ENCODE measurements at places on chromosomes 1 and 21.

DNA sequence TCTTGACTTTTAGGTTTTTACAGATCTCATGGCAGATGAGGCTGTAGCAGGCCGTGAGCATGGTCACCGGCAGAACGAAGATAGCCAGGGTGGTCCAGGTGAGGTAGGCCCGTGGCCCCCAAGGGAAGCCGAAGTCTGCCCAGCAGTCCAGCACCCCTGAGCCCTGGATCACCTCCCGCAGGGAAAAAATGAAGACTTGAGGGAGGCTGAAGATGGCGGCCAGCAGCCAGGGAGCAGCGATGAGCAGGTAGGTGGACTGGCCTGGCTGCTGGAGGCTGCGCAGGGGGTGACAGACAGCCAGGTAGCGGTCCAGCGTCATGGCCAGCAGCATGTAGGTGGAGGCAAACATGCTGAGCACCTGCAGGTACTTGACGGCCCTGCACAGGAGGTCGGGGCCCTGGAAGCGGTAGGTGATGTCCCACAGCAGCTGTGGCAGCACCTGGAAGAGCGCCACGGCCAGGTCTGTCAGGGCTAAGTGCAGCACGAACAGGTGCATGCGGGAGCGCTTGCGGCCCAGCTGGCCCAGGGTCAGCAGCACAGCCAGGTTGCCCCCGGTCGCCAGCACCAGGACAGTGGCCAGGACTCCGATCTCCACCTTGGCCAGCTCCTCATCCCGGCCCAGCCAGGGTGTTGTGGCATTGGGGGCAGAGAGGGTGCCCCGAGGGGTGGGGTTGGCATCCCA, 856 bp downstream of the AVPR1B start:
- no peak for DNase-seq

- DNase-seq = peak; percentile 77
Observed at GRCh38 chr1:70504176-70504820, 93.2 kb downstream of the CTH start.

DNA sequence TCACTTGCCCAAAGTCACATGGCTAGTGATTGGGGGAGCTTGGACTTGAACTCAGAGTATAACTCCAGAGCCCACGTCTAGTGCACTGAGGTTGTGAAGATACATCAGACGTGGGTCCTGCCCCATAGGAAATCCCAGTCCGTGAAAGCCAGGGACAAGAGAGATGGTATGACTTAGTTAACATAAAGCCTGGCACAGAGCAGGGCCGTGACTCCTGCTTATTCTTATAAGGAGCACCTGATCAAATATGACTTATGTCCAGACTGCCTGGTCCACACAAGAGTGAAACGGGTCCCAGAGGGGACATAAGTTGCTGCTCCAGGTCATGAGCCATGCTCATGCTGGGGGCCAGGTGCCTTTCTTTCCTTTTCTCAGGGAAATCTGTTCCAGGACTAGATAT, 166.3 kb upstream of the USP24 start:
- no peak for DNase-seq

- DNase-seq = no peak
Observed at GRCh38 chr1:47592296-47593012, 154.6 kb downstream of the FOXD2 start.

- DNase-seq = no peak
Observed at GRCh38 chr1:98769162-98769561, 107.6 kb downstream of the SNX7 start.

GRCh38 chr1:158579733-158580132, at the start of gene OR10X1:
Gene OR10X1, minus strand, starts transcription at chr1:158579899. Its CDS starts 0 bp downstream, at chr1:158579899.
- no peak for DNase-seq

DNA sequence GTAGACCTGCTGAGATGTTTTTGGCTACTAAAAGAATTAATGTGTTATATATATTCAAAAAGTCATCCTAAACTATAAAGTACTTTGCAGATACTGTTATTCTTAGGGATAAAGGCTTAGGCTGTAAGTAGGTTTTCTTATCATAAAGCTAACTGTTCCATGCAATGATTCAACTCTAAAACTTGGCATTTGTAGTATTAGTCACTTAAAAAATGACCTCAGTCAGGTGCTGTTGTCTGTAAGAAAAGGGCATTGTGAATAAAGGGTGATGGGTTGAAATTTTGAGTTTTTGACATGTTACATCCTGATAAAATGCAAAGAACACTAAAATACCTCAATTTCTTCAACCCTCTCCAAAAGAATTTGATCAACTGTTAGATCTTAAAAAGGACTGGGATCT, 32.9 kb downstream of the ADCY10 start:
- peak; percentile 71 for DNase-seq

GRCh38 chr1:183630748-183631147, 4.8 kb downstream of the ARPC5 start:
- peak; percentile 80 for DNase-seq

DNA sequence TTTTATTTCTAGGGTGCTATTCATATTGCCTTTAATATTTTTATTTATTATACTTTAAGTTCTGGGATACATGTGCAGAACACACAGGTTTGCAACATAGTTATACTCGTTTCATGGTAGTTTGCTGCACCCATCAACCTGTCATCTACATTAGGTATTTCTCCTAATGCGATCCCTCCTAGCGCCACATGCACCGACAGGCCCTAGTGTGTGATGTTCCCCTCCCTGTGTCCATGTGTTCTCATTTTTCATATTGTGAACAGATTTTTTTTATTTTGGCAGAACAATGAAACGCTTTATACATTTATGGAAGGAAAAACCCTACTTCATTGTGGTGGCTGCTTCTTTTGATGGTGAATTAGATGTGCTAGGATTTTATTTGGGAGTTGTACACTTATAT, 14.4 kb upstream of the USH2A start:
- DNase-seq = no peak

- DNase-seq = no peak
Observed at GRCh38 chr1:150579945-150580642, 684 bp upstream of the MCL1 start.

DNA sequence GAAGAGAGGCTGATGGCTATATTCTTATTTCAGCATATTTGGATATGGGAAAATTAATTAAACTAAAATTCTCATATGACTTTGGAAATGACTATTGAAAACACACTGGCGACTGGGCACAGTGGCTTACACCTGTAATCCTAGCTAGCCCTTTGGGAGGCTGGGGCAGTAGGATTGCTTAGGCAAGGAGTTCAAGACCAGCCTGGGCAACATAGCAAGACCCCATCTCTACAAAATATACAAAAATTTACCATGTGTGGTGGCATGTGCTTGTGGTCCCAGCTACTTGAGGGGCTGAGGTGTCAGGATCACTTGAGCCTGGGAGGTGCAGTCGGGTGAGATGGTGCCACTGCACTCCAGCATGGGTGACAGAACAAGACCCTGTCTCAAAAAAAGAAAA, 26.2 kb downstream of the HS2ST1 start:
- no peak for DNase-seq

DNA sequence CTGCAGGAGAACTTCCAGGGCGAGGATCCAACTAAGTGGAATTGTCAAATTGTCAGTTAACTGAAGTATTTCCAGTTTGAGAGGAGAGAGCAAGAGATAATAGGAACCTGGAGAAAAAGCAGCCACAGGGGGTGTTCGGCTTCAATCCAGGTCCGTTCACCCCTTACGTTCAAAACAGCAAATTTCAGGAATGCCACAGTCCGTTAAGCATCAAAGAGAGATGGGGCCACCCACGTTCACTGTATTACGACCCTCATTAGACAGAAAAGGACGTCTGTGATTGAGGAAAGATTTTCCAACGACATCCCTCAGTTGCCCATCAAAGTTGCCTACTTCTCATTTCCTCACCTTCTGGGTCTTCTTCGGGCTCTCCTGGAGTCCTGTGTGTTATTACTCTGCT, 422.5 kb upstream of the VAMP3 start:
- DNase-seq = no peak

DNA sequence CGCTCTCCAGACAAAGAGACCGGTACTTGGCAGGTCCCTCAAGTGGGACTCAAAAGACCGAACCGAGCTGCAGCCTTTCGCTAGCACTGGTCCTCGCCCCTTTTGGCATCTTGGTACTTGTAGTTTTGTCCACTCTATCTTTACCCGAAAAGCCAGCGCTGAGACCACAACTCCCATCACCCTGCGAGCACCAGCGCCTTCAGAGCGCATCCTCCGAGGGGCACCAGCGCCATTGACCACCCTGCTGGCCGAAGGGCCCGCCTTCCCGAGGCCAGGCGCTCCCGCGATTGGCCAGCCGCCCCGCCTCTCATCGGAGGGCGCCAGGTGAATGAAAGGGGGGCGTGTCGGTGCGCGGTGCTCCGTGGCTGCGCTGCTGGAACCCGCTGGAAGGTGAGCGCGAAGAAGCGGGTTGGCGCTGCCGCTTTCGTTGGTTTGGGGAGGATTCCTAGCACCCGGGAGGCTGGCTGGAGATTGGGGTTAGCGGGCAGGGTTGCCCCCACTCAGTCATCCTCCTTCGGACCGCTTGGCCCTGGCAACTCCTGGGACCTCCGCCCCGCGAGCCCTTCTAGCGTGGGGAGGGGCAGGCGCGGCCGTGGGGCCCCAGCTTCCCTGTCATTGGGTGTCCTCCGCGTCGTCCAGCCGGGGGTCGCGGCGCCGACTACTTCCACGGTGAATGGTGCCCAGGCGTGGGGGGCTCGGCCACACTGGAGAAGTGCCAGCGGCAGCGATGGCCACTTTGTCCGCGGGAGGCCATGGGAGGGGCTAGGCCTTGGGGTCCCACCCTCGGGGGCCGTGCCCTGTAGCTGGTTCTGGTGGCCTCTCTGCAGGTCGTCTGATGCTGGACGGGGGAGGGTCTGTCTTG, at the start of gene ZBTB8B:
ZBTB8B (plus strand) TSS at position 357 of the 862 bp plus-strand sequence. CDS start 5,553 bp downstream, outside the sequence.
- DNase-seq = peak; percentile 39

GRCh38 chr1:21639594-21640041, 29.5 kb downstream of the RAP1GAP start:
- DNase-seq = no peak

- no peak for DNase-seq
Observed at GRCh38 chr1:7372477-7373120, 398.5 kb upstream of the VAMP3 start.
